ENCODE measurements at places on chromosomes 3 and 15.

DNA sequence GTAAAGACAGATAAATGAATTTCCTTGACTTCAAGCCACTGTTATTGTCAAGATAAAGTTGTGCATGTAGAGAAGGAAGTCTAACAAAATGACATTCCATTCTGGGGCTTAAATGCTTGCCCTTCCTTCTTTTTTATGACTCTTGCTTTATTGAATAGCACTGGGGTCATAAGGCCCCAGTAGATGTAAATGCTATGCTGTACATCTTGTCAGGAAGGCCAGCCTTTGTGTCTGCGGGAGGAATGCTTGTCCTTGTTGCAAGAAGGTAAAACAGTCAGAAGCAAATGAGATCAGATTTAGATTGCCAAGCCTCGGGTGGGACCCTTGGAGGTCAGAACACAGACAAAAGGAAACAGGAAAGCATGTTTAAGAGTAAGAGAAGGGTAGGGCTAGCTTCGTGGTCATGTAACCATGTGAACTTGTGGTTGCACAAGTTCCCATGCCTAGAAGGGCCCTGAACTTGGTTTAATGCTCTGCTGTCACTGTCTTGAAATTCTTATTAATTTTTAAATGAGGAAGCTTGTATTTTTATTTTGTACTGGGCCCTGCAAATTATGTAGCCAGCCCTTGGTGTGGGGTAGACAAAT, 81.5 kb downstream of the PPM1L start:
- DNase-seq: no peak

- DNase-seq: no peak
Observed at GRCh38 chr15:64396789-64397188, 9.2 kb downstream of the TRIP4 start.

GRCh38 chr15:36661042-36661441, 81.6 kb downstream of the CDIN1 start:
- DNase-seq: no peak

DNA sequence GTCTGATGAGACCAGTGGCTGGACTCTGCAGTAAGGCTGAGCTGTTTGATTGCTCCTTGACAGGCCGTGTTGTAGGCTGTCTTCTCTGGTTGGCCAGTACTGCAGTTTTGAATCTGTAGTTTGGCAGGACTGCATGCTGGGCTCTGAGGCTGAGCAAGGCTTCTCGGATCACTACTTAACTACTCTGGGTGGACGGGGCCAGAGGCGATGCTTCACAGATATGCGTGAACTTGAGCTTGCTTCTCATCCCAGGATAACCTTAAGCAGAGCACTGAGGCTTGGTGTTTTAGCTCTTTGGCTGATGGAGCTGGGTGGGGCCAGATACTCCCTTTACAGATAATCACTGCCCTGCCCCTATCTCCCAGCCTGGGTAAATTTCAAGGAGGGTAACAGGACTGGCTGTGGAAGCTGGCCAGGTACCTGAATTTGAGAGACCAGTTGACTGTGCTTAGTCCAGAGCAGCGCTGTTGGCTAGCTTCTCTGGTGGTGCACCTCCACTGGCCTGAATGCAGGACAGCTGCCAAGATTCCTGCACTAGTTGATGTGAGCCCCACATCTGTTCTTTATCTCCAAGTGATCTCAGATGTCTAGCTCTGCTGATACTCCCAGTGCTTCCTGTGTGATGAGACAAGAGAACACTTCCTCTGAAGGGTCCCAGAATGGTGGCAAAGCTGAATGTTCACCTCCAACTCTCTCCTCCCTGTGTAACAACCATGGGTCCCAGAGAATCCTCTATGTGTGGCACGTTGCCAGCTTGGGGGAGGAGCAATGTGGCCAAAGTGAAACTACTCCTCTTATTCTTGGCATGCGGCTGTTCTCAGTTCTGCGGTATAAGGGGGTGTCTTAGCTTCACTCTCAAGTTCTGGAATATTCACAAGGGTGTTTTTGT, 37.9 kb downstream of the RPL39L start:
- peak; percentile 65 for DNase-seq

DNA sequence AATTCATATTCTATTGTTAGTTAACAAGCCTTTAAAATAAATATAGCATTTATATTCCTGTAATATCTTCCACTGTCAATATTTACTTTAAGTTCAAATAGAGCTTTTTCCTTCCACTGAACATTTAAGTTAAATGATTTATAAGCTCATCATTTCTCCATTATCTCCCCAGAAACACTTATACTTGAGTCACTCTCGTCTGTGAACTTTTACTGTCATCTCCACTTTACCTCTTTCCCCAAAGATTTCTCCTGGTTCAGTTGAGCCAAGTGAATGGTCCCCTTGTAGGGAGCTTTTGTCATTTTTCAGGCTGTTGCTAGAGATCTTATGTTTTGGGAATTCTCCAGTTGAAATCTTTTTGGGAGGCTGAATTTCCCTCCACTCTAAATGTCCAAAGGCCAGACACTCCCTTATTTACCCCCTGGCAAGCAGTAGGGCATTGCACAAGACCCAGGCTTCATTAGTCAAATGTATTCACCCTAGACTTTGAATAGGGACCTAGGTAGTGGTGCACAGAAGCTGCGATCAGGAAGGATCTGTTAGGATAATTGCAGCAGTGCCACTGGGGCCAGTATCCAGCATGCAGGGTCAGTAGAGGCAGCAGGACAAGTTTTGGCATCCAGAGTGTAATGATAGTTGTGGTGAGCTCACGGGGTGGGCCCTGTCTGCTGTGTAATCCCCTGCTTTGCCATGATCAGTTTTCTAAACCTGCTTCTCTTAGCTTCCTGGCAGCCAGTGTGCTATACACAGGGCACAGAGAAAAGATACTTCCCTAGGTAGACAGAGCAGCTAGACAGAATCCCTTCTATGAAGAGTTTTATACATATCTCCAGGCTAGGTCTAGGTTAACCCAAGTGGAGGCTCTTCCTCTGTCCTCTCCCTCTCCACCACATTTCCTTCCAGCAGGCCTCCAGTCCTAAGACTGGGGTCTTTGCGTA, 356.5 kb upstream of the SLCO3A1 start:
- DNase-seq: no peak

GRCh38 chr15:57387564-57388076, 11.3 kb downstream of the CGNL1 start:
- no peak for DNase-seq

DNA sequence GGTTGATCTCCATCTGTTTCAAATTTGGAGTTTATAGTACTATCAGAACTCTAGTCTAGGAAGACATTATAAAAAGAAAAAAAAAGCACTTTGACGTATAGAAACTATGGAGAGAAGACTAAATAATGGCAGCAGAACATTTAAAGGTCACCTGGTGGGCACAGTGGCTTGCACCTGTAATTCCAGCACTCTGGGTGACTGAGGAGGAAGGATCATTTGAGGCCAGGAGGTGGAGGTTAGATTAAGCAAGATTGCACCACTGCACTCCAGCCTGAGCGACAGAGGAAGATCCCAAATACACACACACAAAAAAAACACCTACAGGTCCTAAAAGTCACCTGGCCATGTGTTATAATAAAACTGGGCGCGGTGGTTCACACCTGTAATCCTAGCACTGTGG, 13.8 kb downstream of the SIN3A start:
- no peak for DNase-seq

DNA sequence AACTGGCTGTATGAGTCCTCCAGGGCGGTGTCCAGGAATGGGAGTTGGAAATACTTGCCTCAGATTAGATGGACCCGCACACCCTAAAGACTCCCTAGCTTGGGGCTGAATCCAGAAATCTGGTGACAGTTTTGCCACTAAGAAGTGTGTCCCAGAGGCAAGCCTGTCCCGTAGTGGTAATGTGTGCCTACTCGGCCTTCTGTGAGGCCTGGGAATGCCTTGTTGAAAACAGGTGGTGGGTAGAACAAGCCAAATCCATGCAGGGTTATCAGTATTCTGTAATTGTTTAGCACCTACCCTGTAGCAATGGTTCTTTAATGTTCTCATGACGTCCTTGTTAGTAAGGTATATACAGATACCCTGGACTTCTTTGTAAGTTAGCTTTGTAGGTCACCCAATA, 1.6 kb downstream of the C3orf52 start:
- DNase-seq: no peak

- DNase-seq: no peak
Observed at GRCh38 chr3:128424508-128425069, 42.1 kb downstream of the DNAJB8 start.

- peak; percentile 47 for DNase-seq
Observed at GRCh38 chr3:129942296-129942695, 32.2 kb upstream of the TRH start.

DNA sequence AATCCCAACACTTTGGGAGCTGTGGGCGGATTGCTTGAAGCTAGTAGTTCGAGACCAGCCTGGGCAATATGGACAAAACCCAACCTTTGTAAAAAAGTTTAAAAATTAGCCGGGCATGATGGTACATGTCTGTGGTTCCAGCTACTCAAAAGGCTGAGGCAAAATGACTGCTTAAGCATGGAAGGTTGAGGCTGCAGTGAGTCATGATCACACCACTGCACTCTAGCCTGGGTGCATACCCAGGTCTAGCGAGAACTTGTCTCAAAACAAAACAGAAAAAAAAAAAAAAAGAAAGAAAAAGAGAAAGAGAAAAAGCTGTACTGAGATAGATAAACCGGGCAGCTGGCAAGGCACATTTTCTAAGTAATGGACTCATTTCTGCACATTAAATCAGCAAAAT, 10.6 kb downstream of the ARPP19 start:
- DNase-seq: no peak

- DNase-seq: no peak
Observed at GRCh38 chr3:163547014-163547685, 1531.1 kb downstream of the SI start.

GRCh38 chr3:172311217-172311616, 137.0 kb downstream of the GHSR start:
- no peak for DNase-seq

GRCh38 chr3:172397716-172398405, 50.4 kb downstream of the GHSR start:
- no peak for DNase-seq

DNA sequence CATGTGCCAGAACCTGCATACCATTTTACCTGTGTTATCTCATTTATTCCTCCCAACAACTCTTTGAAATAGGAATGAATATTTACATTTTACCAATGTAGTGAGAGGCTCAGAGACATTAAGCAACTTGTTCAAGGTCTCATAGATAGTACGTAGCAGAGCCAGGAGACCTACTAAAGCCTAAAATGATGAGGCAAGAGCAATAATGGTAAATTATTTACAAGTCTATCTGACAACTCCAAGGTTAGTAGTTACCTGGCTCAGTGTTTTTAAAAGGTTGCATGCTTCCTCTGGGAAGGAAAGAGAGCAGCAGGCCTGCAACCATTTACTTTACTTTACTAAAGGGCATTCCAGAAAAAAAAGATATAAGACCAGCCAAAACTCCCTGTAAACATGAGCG, 103.0 kb downstream of the CFAP20DC start:
- DNase-seq: no peak

- no peak for DNase-seq
Observed at GRCh38 chr15:58566029-58566428, 134.2 kb downstream of the LIPC start.

DNA sequence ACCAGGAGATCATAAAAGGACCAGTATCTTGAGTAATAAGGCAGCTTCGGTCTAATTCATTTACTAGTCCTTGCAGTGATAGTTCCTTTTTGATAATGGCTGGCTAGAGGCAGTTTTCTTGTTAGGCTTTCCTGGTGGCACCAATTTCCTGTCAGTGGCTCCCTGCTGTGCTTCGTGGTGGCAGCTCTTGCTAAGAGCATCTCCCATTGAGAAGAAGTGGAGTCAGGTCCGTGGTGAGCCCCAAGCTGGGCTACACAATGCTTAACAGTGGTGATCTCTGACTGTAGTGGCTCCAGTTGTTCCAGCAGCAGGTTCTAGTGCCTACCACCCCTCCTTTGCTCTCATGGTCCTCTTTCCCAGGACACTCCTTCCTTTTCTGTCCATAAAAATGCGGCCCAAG, 111.2 kb downstream of the RAP2B start:
- DNase-seq: no peak

DNA sequence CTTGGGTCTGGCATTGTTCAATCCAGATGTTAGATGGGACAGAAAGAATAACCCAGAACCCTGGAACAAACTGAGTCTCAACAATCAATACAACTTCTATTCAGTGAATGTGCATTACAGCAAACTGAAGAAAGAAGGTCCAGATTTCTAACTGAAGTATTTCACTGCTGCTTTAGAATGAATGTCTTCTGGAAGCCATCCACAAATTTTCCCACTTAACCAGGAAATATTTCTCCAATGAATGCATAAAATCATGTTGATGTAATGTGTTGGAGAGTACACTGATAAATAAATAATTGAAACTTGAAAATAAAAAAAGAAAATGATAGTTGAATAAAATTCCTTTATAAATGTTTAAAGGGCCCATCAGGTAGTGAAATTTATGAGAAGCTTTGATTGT, 658.6 kb downstream of the ZBBX start:
- no peak for DNase-seq

GRCh38 chr3:184952671-184953070, 140.7 kb downstream of the VPS8 start:
- no peak for DNase-seq

GRCh38 chr15:41490355-41490754, 3.3 kb upstream of the ITPKA start:
- DNase-seq: peak; percentile 47

All from NCI-H460 (cell line).